ENCODE measurements at places on chromosomes 13 and 19. TPM values are rescaled to one million over a fixed set of nuclear protein-coding genes. Genes with fewer than 3 reads are reported as not detected.
A peak's percentile ranks its signal among the peaks of the same experiment; 100 is the strongest.

DNA sequence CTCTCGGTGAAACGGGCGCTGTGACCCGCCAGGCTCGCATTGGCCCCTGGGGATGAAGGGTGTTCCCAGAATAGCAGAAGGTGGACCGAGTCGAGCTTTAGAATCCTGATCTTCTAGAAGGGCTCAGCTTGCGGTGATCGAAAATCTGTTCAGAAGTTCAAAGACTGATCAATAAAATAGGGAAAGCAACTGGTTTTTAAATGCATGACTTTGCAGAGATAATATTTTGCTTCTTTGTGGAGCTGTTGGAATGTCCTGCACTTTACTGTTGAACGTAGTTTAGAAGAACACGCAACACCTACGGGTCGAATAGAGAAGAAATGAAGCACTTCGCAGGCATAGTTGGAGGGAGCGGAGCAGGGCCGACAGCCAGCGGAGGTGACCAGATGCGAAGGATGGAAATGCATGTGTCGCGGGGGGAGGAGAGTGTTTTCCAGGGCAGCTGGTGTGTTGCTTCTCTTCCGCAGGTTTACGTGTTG is 766 bp downstream of the CEBPG start:
- peak; percentile 29 for DNase-seq

DNA sequence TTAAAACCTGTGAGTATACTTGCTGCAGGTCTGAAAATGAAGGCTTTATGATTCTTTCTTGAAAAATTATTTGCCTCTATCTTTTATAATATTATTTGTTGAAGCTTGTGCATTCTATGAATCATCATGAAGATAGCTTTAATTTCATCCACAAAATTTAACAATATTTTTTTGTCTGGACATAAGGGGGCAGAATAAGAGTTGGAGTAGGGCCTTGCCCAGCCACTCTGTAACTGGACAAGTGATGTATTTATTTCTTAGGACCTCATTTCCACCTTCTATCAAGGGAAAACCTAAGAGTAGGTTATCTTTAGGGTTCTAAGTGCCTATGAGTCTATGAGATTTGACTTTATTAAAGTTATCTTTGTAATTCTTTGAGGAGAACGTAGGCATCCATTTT is 49.9 kb downstream of the N4BP2L1 start:
- DNase-seq, result no peak

GRCh38 chr13:24688950-24689349 is 8.7 kb downstream of the ATP12A start:
- no peak for DNase-seq

SLC6A16 gene
- 15.8 TPM for total RNA-seq

SLC25A41 gene
- not detected for total RNA-seq

DNA sequence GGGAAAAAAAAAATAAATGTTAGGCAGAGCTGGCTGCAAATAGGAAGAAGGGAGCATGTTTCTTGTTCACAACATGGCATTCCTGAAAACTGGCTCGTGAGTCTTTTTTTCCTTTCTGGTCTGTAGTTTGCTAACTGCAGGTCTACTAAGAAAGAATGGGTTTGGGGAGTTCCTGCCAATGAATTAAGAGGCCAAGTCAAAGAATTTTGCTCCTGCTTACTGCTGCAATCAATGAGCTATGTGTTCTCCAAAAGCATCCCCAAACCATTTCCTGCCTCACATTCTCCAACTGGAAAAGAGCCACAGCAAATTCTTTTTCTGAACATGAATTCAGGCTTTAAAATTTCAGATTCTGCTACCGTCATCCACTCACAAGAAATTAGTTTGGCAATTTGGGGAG is 88.6 kb downstream of the DCT start:
- DNase-seq, result no peak

OSCAR gene
- not detected for total RNA-seq

GFY gene
- not detected for total RNA-seq

HSH2D gene
- total RNA-seq, result 79.0 TPM

- DNase-seq, result no peak
These were observed 482.4 kb upstream of the TSHZ3 start for GRCh38 chr19:31831421-31832175.

- DNase-seq, result no peak
These were observed 24.5 kb upstream of the DPP9 start for GRCh38 chr19:4748185-4748584.

C13orf42 gene
- total RNA-seq, result not detected

DNA sequence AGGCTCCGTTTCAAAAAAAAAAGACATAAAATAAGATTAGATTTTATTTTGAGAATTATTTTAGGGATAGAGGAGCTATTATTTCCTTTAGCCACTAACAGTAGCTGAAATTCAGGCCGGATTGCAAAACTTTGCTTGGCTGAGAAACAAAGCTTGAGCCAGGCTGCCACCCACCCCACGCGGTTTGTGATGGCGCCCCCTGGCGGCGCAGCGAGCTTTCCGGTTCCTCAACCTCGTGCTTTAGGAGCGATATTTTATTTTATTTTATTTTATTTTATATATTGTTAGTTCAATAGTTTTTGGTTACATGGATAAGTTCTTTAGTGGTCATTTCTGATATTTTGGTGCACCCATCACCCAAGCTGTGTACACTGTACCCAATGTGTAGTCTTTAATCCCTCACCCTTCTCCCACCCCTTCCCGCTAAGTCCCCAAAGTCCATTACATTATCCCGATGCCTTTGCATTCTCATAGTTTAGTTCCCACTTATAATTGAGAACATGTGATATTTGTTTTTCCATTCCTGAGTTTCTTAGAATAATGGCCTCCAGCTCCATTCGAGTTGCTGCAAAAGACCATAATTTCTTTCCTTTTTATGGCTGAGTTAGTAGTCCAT is 19.8 kb upstream of the CEACAM4 start:
- DNase-seq, result peak; percentile 33

DNA sequence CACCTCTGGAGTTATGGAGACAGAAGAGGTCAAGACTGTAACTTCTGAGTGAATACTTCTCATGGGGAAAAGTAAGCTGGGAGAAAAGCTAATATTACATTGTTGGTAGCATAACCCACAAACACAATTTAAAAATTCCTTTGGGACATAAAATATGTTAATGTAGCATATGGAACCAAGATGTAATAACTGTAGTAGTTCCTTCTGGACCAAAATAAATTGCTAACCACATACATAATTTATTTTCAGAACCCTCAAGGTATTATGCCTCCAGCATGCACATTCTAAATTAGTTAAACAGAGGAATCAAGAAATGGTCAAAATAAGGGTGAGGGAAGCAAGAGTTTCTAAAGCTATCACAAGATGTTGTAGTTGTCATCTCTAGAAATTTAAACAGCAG is 4.8 kb upstream of the RNF17 start:
- DNase-seq, result no peak

- peak; percentile 85 for DNase-seq
These were observed 13.1 kb downstream of the TJP3 start for GRCh38 chr19:3721131-3721886.

ZNF426 gene
- total RNA-seq, result 8.9 TPM

CPAMD8 gene
- total RNA-seq, result 1.2 TPM
